Activated effector memory CD4-positive, alpha-beta T cell treated with anti-CD3 and anti-CD28 coated beads, Interleukin-2, amount 50 U/mL, for 16 hours (primary cell): ENCODE measurements at places on chromosomes 2 and 18.

- peak; percentile 39 for DNase-seq
Observed at GRCh38 chr2:9103663-9104277, 100.3 kb upstream of the MBOAT2 start.

DNA sequence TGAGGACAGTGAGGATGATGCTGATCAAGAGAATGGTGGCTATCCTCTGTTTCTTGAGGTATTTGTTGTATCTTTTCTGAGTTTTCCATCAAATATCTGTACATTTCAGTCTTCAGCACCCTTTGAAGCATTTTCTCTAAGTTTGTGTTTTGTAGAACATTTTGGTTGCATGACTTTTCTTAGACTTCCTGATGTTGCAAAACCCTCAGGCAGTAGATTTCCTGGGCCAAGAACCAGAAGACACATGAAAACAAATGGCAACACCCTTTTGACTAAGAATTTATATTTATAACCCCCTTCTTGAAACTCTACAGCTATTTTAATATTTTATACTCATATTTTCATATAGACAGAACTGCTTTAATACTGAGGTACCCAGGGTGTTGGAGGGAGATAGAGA lies 16.2 kb downstream of the HNMT start:
- no peak for DNase-seq

DNA sequence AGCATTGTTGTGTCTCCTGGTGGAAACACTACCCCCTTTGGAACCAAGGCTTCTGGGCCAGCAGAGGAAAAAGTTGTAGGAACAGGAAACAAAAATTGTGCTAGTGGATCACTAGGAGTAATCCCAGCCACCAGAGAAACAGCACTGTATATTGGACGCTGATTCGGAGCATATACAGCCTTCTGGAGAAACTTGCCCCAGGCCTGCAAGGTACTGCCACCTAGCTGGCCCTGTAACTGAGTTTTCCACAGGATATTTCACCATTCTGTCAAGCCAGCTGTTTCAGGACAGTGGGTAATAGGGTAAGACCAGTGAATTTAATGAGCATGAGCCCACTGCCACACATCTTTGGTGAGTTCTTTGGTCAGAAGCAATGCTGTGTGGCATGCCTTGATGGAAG lies 25.1 kb upstream of the EMILIN2 start:
- no peak for DNase-seq

- DNase-seq = no peak
Observed at GRCh38 chr18:36187826-36188721, 777 bp downstream of the MOCOS start.

- no peak for DNase-seq
Observed at GRCh38 chr2:188450732-188451483, 159.2 kb downstream of the GULP1 start.

DNA sequence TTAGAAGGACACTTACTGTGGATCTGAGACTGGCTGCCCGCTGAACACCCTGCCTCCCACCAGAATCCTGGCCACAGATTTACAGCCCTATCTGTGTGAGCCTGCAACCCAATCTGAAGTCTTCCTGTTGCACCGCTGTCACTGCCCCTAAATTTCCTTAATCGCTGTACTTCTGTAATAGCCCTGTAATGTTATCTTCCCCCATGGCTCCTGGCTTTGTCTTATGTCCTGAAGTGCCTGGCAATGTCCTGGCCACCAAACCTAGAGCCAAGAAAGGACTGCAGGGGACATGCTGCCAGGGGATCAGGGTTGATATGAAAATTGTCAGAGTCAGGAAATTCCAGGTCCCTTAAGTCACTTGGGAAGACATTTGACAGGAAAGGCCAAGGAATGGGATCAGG lies 52.7 kb downstream of the FHOD3 start:
- DNase-seq = no peak

DNA sequence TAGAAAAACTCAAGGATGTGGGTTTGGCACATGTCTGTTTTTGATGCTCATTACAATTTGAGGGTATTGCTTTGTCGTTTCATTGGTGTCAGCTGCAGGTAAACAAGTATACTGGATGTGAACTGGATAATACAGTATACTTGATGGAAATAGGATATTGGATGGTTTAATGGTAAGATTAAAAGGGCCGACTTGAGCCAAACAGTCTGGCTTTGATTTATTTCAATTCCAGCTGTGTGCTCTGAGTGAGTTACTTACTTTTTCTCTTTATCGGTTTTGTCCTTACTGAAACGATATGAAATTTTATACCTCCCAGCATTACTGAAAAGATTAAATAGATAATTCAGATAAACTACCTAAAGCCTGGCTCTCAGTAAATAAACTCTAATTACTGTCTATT lies 227.6 kb downstream of the ASXL3 start:
- no peak for DNase-seq

DNA sequence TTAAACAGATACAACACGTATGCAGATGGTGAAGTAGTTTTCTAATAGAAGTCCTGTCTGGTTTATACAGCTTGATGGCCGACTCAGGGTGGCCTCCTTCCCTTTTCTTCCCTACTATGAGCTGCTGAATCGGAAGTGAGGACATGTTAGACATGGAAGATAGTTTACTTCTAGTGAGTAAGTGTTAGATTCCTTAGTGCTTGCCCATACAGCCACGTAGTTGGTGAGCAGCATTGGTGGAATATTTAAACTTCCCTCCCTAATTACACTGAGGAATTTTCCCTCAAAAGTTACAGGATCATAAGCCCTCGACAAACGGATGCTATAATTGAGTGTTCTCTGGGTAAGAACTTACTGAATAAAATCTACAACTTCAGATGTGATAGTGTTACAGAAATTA lies 52.1 kb downstream of the RHBDD1 start:
- DNase-seq = no peak

GRCh38 chr18:56479841-56480240 lies 158.6 kb downstream of the TXNL1 start:
- no peak for DNase-seq

DNA sequence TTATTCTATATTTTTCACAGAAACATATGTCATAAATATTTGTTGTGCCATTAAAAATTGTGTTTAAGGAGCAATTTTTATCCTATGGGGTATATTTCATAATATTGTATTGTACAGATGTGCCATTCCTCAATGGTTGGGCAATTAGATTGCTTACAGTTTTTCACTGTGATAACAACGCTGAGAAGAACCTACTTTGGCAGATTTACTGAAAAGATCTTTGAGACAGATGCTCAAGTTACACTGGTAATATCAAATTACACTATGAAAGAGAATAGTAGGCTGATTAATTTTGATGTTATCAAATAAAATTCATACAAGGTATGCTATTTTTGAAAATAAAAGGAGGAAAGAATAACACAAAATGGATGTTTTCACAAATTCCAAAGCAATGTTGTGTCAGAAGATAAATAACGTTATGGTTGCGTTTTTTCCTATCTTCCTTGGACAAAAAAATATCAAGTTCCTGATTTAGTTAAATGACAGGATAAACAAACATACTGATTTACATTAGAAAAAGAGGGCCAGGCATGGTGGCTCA lies 335.1 kb upstream of the ZNF521 start:
- DNase-seq = no peak

DNA sequence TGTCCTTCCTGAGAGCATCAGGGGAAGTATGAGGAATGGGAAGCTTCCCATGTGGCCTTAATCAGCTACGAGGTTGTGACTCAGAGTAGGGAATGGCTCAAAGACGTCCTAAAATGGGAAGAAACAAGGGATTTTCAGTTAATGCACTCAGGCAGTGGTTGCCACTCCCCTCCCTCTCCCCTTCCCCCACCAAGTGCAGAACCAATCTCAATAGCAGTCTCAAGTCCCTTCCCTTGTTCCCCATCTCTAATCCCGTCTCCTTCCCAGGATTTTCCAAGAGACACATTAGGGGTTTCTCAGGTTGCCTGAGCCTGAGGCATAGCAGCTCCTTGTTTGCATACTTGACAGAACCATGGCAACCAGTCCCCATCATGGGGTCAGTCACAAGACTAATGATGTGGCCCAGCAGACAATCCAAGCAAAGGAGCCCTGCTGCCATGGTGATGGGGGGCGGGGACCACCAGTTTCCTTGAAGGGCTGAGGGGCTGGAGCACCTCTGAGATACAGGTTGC lies 18.2 kb upstream of the RESP18 start:
- no peak for DNase-seq

GRCh38 chr18:76554547-76555222 lies 59.6 kb upstream of the ZNF516 start:
- DNase-seq = no peak

- DNase-seq = no peak
Observed at GRCh38 chr2:98847853-98848252, 88.2 kb downstream of the CRACDL start.

DNA sequence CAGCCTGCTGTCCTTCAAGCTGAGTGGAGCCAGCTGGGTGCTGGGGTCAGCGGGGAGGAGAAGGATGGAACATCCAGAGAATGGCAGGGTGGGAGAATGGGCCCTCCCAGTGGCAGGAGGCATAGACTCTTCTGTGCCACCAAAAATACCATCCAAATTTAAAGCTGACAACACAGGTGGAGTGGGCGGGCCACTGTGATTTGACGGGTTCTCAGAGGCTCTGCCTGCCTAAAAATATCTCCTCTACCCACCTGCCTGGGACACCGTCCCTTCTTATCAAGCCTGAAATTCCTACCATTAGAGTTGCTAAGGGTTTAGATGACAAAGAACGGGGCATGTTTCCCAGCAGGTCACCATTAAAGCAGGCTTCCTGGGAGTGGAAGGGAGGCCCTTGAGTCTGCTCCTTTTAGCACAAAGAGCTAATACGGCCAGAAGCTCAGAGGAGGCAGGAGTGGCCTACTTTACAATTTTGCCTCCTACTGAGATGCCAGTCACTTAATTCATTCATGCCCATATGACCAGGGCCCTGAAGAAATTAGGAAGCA lies 19.8 kb upstream of the MARCHF4 start:
- DNase-seq = no peak

DNA sequence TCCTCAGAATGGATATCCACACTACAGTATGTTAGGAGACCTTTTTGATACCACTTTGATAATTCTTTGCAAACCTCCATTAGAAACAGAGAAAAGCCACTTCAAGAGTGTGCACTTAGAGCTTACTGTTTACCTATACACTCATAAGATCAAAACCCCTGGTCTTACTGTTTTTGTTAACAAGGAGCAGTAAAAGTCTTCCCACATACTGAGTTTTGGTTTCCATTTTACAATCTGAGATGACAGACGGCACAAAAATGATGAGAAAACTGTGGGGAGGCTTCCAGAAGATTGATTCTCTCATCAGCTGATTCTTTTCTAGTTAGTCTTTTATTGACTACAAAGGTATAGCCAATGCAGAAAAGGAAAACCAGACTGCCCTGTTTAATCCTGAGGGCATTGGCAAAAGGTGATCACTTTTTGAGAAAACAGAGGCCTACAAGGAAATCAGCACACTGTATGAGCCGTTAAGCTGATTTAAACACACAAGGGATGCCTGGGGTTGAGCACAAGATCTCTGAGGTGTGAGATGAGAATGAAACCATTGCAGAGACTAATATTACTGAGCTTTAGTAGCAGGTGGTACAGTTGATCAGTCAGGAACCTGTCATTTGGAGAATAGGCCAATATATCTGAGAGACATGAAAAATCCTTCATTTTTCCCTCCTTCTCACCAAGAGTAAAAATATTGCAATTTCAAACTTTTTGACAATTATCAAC lies 368.6 kb downstream of the GRB14 start:
- no peak for DNase-seq

DNA sequence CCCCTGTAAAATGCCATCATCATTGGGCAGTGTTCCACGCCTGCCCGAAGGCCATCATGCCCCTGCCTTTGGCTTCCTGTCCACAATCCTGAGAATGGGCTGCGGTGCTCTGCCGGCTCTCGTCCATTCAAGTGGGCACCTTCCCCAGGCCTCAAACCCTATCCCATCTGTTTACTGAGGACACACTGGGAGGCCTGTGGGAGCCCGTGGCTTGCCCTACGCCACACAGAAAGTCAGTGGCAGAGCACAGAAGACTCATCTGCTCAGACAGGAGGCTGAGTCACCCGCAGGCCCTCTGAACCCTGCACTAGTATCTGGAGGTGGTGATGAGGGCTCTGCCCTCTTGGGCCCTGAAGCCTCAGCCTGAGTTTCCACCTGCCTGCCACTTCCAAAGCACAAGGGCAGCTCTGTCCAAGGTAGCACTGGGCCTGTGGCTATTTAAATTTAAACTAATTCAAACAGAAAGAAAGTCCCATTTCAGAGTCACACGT lies 19.1 kb upstream of the ANKRD53 start:
- DNase-seq = peak; percentile 34

DNA sequence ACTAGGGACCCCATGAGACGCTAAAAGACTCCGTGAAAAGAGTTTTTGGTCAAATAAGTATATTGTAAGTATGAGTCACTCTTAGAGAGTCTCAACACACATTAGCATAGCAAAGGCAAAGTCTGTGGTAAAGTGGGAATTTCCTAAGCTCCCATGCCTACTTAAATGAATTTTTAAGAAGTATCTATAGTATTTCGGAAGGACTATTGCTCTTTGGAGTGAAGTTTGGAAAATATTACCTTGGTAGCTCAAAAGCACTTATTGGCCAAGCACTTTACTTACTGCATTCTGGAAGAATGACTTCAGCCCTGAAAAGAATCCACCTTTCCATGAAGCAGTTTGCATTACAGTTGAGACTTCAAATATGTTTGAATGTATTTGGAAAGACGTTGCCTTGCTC lies 57.1 kb downstream of the CAVIN2 start:
- DNase-seq = no peak

GRCh38 chr18:23186781-23187180 lies 51.5 kb downstream of the CABLES1 start:
- no peak for DNase-seq

DNA sequence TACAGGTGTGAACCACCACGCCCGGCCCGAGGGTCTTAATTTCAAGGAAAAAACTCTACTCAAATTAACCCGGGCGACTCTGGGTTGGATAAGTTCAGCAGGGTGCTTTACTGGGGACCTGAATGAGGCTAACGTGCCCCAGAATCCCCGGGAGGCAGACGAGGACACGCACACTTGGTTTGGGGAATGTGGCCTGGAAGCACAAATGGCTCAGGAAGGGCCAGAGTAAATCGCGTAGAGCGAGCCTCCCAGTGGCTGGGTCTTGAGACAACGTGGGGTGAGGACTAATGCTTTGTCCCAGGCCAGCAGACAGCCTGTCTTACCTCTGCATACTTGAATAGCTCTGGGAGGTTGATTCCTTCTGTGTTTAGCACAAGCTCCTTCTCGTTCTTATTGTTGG lies 75.8 kb downstream of the POLR1A start:
- peak; percentile 60 for DNase-seq

GRCh38 chr18:39918847-39919246 lies 2036.2 kb upstream of the PIK3C3 start:
- DNase-seq = no peak

DNA sequence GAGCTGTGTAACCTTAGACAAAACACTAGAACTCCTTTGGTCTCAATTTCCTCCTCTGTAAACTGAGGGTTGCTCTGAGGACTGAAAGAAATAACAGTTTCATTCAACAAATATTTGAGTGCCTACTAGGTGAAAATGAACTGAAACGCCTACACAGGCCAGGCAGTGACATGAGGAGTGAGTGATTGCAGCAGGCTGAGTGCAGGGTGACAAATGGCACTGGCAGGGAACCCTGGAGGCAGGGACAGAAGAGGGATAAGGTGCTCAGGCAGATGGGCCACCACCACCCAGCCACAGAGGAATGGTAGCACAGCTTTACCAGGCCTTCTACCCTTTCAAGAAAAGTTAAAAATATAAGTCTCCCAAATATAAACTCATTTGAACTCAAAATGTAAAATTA lies 11.5 kb upstream of the RNU4ATAC start:
- DNase-seq = no peak
